ENCODE measurements at places on chromosomes 12 and 14.

GRCh38 chr14:94536836-94537235 lies 24.4 kb upstream of the SERPINA4 start:
- no peak for DNase-seq

GRCh38 chr12:66129934-66130266 lies 650 bp downstream of the LLPH start:
- DNase-seq = no peak

- no peak for DNase-seq
Measured at GRCh38 chr12:124739953-124740561, 123.6 kb downstream of the SCARB1 start.

DNA sequence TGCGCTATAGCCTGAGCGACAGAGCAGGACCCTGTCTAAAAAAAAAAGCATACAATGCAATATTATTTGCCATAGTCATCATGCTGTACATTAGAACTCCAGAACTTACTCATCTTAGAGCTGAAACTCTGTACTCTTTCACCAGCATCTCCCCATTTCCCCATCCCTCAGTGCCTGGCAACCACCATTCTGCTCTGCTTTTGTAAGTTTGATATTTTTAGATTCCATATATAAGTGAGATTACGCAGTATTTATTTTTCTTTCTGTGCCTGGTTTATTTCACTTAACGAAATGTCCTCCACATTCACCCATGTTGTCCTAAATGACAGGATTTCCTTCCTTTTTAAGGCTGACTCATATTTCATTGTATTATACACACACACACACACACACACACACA lies 121.8 kb downstream of the BBS10 start:
- DNase-seq = no peak

GRCh38 chr12:10632226-10632625 lies 18.8 kb upstream of the MAGOHB start:
- no peak for DNase-seq

GRCh38 chr14:24813089-24813815 lies 179.3 kb upstream of the GZMB start:
- no peak for DNase-seq

DNA sequence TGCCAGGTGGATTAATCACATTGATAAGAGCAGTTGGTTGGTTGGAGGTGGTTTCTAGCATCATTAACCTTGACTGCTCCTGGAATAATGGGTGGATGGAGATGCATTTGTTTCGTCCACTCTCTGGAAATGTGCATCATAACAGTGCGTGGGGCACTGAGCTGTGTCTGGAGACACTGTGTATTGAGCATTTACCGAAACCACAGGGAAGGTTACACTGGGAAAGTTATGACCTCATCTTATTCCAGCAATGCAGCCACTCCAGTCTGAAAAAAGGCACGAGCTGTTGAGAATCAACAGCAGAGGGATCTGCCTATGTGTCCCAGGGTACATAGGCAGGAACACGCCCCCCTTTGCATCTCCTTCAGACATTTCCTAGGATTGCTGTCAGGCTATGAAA lies 27.2 kb downstream of the RNFT2 start:
- no peak for DNase-seq

GRCh38 chr14:79709573-79709972 lies 501.7 kb downstream of the DIO2 start:
- DNase-seq = no peak

GRCh38 chr14:74955229-74956026 lies at the start of gene PGF:
TSS of gene PGF (minus strand) at chr14:74955597. CDS start at chr14:74955242, 355 bp downstream.
- no peak for DNase-seq

GRCh38 chr12:89225808-89226411 lies 126.4 kb downstream of the DUSP6 start:
- peak; percentile 14 for DNase-seq

- DNase-seq = no peak
Measured at GRCh38 chr14:36662543-36663403, 1.1 kb downstream of the PAX9 start.

- peak; percentile 81 for DNase-seq
Measured at GRCh38 chr14:39102969-39103957, at the start of gene SEC23A. TSS of gene SEC23A (minus strand) at chr14:39103235. CDS start at chr14:39096118, 7,117 bp downstream.

GRCh38 chr12:91139286-91139685 lies 28.0 kb upstream of the LUM start:
- no peak for DNase-seq

DNA sequence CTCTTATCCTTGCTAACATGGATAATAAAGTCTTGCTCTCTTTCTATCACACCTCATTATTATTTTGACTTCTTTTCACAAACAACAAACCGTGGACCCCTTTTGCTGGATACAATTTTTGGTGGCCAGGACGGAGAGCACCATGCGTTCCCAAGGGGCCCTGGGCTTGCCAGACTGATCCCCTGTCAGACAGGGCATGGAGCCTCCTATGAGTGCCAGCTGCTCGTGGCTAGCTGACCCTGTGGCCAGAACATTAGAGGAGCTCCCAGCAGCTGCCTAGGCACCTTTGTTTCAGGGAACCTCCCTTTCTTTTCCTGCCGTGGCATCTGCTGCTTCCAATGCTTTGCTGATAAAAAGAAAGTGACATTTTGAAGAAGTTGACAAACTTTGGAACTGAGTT lies 12.5 kb upstream of the CAND1 start:
- DNase-seq = no peak

DNA sequence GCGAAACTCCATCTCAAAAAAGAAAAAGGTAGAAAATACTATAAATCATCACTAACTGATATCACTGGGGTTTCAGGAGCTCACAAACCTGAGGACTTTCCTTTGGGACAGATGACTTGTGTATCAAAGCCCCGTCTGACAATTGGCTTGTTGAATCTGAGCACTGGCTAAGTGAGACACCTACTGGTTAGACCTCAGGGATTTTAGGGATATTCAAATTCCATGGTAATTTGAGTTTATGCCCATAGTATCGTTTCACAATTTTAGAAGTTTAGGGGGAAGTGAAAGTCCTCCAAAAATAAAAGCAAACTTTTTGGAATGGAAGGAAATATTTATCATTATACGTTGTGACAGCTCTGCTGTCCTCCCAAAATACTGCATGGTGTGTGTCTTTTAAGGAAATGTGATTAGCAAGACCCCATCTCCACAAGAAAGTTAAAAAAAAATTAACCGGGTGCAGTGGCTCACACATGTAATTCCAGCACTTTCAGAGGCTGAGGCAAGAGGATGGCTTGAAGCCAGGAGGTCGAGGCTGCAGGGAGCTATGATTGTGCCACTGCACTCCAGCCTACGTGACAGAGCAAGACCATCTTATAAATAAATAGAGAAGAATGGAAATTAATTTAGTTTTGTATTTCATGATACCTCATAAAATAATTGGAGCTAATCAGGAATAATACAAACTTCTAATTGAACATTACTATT lies 49.2 kb downstream of the FBXL14 start:
- DNase-seq = no peak

- no peak for DNase-seq
Measured at GRCh38 chr12:53551889-53552291, 44.6 kb upstream of the NPFF start.

- no peak for DNase-seq
Measured at GRCh38 chr12:62466018-62466593, 520 bp upstream of the MON2 start.

- DNase-seq = no peak
Measured at GRCh38 chr12:29682088-29682487, 101.7 kb downstream of the TMTC1 start.

- no peak for DNase-seq
Measured at GRCh38 chr14:75183225-75183624, 6.8 kb upstream of the TMED10 start.

DNA sequence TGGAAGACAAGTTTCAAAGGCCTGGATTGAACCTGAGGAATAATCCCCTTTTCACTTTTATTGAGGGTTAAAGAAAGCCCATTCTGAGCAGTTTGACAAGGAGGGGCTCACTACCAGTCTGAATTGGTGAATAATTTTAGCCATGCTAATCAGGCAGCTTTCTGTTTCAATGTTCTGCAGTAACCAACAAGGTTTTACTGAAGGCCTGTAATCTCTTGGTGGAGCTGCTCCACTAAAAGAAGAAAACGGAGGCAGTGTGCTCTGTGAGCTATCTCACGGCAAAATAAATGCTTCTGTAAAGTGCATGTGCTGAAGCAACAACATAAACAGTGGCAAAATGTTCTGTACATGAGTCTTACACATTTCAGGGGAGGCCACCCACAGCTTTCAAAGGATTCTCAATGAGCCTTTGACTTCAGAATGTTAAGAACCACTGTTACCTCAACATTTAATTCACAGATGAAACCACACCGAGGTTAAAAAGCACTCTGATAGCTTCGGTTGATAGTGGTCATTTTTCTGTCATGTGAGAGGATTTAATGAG lies 111.2 kb downstream of the LRIG3 start:
- no peak for DNase-seq

DNA sequence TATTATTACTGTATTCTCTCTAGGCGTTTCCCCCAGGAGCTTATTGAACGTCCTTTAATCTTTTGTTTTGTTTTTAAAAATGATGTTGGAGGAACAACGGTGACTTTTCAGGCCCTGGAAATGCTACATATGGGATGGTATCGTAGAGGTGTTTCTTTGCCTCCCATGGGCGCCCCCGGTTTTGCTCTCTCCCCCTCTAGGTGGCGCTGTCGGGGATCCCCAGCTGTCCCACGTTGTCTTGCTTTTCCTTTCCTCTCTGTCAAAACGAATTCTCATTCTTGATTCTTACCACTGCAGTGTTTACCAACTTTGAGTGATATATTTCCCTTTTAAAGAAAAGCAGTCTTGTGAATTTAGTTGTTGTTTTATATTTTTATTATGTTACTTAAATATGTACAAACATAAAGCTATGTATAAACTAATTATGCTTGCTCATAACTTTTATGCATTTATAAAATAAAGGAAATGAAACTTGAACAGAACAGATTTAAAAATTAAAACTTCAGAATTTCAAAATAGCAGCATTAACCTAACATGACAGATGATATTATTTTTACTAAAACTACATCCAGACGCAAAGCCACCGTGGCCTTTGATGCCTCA lies 171.9 kb downstream of the RGS6 start:
- peak; percentile 12 for DNase-seq

- DNase-seq = no peak
Measured at GRCh38 chr14:66790101-66790500, 282.2 kb downstream of the GPHN start.

GRCh38 chr14:103436533-103436932 lies 51.3 kb downstream of the MARK3 start:
- no peak for DNase-seq

- no peak for DNase-seq
Measured at GRCh38 chr12:57607958-57608663, 3.1 kb upstream of the ARHGEF25 start.

DNA sequence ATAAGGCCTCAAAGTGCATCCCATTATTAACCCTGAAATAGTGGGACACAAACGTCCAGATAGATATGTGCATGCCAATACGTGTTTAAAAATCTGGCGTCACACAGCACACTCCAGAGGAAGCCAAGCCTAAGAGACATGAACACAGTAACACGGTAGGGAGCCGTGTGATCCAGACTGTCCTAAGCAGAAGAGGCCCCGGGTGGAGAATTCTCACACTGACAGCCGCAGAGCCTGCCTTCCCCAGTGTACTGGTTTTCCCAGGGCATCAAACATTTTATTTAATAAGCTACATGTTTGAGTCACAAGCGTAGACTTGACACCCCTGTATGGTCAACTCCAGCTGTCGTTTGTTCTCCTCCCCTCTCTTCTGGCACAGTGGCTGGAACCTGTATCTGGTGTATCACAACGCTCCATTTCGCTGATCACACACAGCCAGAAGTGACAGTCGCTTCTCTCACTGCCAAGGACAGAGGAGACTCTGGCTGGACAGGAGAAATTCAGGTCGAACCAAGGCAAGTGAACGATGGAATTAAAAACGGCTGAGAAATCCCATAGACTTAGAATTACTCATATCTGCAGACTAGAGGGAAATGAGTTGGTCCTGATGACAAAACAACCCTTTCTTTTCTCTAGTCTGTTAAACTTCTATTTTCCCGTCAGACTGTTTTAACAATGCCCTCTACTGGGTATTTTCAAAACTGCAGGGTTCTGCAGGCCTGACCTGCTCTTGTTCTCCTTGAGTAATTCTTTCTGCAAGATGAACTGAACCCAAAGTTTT lies 359.9 kb downstream of the RGS6 start:
- DNase-seq = no peak

- DNase-seq = no peak
Measured at GRCh38 chr12:95365912-95366311, 108.0 kb upstream of the METAP2 start.

DNA sequence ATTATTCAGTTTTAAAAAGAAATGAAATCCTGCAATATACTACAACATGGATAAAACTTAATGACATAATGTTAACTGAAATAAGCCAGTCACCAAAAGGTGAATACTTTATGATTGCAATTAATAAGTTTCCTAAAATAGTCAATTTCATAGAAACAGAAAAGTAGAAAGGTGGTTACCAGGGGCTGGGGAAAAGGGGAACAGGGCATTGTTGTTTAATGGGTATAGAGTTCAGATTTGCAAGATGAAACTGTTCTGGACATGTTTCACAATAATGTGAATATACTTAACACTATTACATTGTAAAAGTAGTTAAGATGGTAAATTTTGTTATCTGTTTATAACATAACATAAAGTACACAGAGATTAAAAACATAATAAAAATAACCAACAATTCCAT lies 550.9 kb downstream of the CCER1 start:
- no peak for DNase-seq

DNA sequence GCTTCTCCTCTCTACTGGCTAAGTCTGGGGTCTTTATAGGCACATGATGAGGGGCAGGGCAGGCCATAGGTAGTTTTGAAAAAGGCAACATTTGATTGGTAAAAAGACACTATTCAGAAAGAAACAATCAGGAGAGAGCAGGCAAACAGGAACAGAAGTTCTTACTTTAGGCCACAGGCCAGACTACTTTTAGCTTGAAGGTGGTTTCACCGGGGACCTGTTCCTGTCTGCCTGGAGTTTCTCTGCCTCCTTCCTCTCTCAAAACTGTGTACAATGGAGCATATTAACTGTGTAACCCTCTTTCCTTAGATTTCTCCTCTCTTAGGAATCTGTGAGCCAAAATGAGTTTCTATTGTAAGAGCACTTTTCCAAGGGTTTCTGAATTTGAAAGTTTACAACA lies 167.9 kb upstream of the AVPR1A start:
- DNase-seq = no peak

DNA sequence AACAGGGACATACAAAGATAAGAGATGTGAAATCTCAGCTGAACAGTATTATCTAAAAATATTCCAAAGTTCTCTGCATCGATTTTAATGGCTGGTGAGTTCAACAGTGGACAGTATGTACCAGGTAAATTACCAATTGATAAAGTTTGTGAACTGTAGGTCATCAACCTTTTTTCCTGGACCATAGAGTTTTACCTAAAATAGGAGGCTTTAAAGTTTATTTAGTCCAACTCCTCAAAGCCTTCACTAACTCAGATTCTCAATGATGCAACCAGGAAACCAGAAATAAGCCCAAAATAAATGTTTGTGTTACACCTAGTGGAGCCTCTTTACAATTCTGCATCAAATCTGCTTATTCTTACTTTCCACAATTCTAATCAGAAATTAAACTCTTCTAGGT lies 205.8 kb downstream of the ANO6 start:
- DNase-seq = no peak

DNA sequence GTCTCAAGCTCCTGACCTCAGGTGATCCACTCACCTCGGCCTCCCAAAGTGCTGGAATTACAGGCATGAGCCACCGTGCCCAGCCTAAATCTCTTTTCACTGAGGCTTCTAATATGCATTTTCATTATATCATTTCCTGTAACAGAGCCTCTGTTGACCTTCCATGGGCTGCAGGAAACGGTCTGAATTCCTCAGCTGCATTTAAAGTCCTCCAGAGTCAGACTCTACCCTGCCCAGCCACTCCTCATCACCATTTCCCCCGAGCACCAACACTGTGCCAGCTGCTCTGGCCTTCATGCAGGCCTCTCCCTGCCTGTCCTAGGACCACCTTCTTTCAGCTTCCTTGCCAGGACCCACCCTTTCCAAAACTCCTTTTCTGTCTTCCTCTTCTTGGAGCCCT lies 9.8 kb upstream of the NFKBIA start:
- DNase-seq = no peak
